Hypothalamus (tissue), 51 donors: ENCODE measurements at places on chromosomes 7 and 10.

DNA sequence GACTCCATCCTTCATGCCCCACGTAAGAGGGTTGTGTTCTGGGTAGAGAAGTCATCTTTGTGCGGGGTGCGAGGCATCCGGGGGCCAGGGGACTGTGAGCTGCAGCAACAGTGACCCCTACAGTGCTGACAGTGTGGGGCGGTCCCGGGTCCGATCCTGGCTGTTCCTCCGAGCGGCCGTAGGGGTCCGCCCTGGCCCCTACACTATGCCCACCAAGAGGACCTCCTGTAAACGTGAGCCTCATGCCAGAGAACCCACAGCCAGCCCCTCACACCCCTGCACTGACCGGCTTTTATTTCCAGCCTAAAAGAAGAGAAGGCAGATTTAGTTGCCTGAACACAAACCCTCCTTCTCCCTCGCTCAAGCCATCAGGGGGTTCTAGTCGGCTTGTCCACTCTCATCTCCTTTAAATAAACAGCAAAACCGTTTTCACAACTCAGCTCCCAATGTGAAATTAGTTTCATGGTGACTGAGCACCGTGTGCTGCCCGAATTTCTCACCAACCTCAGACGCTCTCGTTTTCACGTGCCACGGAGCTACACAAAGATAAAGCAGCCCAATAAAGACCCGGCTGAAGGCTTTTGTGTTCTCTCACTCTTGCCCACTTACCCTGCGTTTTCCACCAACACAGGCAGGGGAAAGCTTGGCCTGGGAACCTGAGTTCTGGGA, 588.6 kb downstream of the PTPRN2 start:
- DNase-seq, result no peak

- no peak for DNase-seq
These were observed 60.7 kb upstream of the ZNF746 start for GRCh38 chr7:149558149-149558861.

GRCh38 chr10:69049566-69049961, 38.3 kb upstream of the SRGN start:
- no peak for DNase-seq

DNA sequence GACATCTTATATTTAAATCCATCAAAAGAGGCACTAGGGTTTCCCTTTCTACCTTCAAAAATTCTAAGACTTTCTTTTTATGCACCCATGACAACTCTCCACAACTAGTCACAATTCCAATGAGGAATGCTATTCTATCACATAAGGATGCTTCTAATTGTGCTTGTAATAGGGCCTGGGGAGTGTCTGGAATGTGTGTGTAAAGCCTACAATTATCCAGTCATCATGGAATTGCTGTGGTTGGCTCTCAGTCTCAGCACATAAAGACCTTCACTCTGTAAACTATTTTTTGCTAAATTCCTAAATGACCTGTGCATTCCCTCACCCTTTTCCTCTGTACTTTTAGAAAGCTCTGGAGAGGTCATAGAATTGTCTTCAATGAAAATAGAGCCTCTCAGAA, 86.7 kb downstream of the EPDR1 start:
- DNase-seq, result no peak

GRCh38 chr7:49718760-49719159, 54.7 kb upstream of the VWC2 start:
- DNase-seq, result no peak

DNA sequence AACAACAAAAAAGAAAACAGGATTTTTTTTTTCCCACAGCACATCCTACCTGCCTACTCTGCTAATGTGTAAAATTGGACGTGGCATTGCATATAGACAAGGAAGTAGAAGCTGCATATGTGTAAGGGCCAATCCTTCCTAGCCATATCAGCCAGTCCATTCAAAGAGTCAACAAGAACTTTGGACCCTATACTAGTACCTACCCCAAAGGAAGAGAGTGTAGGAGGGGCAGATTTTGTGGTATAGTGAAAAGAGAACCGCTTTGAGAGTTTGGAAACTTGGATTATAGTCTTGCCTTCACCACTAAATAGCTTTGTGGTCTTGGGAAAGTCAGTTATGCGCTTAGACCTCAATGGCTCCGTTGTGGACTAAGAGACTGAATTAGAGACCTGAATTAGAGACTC, 12.1 kb upstream of the MCU start:
- no peak for DNase-seq

DNA sequence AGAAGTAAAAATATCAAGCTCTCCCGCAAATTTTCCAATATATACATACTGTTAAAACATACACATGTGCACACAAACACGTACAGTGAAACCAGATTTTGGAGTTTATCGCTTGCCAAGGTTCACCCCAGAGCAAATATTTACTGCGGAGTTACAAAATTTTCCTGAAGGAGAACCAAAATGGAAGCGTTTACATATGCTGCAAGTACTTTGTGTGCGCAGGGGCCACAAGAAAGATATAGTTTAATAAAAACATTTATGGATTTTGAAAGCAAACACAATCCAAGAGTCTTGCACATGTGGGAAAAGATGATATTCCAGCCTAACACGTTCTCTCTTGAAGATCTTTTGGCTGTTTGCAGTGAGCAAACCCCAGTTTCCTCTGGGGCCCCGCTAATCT, 301.3 kb upstream of the NFE2L3 start:
- DNase-seq, result no peak

GRCh38 chr10:30742471-30742870, 112.9 kb upstream of the LYZL2 start:
- DNase-seq, result no peak

DNA sequence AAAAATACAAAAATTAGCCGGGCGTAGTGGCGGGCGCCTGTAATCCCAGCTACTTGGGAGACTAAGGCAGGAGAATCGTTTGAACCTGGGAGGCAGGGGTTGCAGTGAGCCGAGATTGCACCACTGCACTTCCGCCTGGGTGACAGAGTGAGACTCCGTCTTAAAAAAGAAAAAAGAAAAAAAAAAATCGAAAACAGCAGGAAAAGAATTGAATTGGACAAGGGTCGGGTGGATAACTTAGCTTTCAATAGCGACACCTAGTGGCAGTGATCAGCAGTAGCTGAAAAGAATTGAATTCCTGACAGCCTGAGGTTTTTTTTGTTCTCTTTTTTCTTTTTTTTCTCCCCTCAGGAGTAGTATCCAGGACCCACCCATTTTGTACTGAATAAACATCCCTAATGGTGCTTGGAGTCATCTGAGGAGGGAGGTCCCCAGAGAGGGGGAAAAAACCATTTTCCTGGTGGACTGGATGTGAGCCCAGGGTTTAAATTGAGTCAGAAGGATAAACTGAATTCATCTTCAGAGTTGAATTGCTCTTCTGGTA, 55.1 kb downstream of the CYCS start:
- DNase-seq, result no peak

DNA sequence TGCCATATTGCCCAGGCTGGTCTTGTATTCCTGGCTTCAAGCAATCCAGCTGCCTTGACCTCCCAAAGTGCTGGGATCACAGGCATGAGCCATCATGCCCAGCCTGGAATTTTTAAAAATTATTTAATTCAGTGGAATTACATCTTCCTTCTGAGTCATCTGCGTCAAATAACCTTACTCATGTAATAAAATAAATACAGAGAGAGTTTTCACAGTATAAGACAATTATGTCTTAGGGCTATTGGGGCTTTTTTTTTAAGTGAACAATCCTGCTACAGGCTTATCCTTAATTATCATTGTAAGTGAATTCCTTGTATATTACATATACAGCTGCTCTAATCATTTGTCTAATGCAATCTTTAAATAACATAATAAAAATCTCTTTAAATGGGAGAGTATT, 108.3 kb downstream of the MAPK8 start:
- DNase-seq, result no peak

GRCh38 chr7:144497282-144497681, 93.8 kb upstream of the NOBOX start:
- DNase-seq, result no peak

DNA sequence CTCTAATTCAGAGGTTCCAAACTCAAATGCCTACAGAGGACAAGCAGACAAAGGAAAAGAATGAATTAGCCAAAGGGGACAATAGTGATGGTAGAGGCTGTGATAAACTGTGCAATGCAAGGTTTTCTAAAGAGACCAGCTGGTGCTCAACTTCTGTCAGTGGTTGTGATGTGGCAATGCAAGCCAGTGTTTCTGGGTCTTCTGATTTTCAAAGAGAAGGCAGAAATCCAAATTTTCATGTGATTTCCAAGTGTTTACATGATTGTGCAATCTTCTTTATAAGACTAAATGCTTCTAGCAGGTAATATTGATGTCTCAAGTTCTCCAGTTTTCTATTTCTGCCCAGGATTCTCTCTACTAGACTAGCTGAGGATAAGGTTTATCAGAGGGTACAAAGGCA, 135.9 kb downstream of the PCDH15 start:
- DNase-seq, result no peak

- DNase-seq, result no peak
These were observed 175.4 kb downstream of the ARID5B start for GRCh38 chr10:62076891-62077290.

DNA sequence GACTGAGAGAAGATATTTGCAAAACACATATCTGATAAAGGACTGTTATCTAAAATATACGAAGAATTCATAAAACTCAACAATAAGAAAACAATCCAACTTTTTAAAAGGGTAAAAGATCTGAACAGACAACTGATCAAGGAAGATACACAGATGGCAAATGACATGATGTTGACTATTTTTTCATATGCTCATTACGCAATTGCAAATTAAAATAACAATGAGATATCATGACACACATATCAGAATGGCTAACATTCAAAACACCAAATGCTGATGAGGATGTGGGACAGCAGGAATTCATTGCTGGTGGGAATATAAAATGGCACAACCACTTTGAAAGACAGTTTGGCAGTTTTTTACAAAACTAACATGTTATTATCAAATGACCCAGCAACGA, 8.9 kb downstream of the DENND11 start:
- DNase-seq, result no peak

DNA sequence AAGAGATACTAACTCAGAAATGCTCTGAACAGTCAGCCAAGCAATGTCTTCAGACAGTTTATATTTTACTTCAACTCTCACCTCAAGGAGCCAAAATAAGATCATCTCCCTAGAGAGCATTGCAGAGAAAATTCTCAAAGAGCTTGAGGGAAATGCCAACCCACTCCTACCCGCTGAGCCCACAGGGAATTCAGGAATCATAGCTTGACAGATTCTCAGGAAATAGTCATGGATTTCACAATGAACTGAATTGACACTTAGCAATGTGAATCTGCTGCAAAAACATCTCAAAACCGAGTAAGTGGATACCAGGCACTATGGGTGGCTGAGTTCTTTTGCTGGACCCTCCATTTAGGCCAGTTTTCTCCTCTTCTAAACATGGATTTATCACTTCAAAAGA, 9.8 kb upstream of the PLAC9 start:
- no peak for DNase-seq

DNA sequence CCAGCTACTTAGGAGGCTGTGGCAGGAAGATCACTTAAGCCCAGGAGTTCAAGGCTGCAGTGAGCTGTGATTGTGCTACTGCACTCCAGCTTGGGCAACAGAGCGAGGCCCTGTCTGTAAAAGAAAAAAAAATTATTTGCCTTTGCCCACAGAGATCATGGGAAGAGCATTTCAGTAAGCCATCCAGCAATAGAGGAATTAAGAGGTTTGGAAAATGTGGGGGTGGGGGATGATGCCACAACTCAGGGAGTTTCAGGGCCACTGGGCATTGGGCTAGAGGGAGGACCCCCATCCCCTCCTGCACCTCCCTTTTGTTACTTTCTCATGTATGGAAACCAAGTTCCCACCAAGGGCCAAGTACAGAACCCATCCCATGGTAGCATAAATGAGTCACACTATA, 38.4 kb downstream of the SVIL start:
- DNase-seq, result no peak

DNA sequence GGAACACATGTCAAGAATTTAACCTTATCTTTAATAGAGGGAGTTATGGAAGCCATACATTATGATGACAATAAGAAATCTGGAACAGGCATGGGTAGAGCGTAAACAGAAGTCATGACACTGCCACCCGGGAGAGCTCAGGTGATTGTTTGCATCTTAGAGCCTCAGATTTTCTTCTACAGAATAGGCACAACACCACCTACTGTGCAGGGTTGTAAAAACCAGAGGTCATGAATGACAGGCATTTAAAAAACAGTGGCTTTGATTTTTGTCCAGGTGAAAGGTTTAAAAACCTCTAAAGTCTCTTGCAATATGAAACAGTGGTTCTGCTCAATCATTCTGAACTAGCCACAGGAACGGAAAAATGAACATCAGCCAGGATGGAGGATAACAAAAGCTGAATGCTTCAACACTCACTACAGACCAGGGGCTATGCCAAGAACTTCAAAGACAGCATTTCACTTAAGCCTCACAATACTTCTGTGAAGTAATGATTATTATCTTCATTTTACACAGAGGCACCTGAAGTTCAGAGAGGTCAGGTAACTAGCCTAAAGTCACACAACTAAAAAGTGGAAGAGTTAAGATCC, 123.8 kb downstream of the SLC25A13 start:
- no peak for DNase-seq

DNA sequence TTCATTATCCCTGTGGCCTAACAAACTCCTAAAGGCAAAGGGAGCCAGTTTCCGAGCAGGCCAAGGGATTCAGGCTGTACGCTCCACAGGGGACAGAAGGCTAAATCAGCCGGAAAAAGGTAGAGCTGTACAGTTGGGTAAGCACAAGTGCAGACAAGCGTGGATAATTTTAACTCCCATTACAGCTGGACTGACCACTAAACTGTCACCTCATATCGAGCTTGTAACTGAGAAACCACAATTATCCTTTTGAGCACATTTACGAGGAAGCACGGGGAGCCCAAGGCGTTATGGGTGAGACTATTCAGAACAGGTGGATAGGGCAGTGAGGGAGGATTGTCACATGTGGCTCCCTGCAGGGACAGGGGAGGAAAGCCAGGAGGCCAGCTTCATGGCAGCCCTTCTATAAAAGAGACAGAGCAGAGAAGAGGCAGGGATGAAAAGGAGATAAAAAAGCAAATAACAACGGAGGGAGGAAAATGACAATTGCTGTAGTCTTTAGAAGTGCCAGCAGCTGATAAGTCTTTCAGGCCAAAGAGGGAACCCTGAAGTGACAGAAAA, 288.0 kb downstream of the FGFR2 start:
- DNase-seq, result no peak

DNA sequence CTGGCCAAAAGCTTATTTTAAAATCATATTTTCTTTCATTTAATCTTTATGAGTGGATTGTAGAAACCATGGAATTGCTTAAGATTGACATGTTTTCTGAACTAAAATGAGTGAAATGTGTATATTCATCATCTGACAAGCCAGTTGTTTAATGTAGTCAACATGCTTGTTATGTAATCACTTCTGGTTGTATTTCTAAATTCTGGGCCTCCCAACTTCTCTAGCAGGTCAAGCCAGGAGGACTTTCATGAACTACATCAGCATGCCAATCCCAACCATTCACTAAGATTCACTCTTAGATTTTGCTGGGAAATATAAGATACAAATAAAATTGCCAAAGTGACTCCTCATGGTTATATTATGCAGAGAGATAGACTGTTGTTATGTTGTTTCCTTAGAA, 21.1 kb upstream of the MAP3K8 start:
- DNase-seq, result no peak

DNA sequence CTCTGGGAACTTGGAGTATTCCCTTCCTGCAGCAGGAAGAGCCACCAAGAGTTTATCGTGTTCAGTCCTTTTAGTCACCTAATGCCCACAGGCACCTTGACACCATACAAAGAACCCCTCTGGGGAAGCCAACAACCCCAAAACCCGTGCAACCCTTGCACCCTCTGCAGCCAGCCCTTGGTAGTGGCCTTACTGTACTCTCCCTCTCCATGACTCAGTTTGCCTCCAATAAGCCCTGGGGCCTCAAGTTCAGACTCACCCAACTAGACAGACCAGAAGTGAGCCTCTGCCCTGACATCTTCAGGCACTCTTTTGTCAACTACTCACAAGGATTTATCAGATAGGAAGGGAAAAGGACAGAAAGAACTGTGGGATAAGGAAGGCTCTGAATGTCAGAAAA, 30.9 kb downstream of the KCNMA1 start:
- no peak for DNase-seq
